Bronchial smooth muscle cell (primary cell): ENCODE measurements at places on chromosomes 4 and X. TPM values are rescaled to one million over a fixed set of nuclear protein-coding genes. Genes with fewer than 3 reads are reported as not detected.

The PSMD10 gene
- 73.3 and 93.8 TPM in 2 replicates for total RNA-seq

The CCSER1 gene
- total RNA-seq: not detected in 2 replicates

The GPRASP1 gene
- total RNA-seq: 5.2 and 5.8 TPM in 2 replicates

The CXCL1 gene
- 1.5 and 27.6 TPM in 2 replicates for total RNA-seq

The FDCSP gene
- not detected in 2 replicates for total RNA-seq

The AMOT gene
- 9.1 and 10.7 TPM in 2 replicates for total RNA-seq

The CABS1 gene
- not detected in 2 replicates for total RNA-seq

The LRIT3 gene
- total RNA-seq: under 0.01 TPM in 2 replicates

The ADH1C gene
- total RNA-seq: 5.4 and 6.1 TPM in 2 replicates

The CD38 gene
- total RNA-seq: under 0.01 TPM in 1 of 2 replicates, not detected in the other

The PGM2 gene
- 6.5 and 13.4 TPM in 2 replicates for total RNA-seq

The UCP1 gene
- not detected in 2 replicates for total RNA-seq

The CXorf65 gene
- total RNA-seq: not detected in 2 replicates

The KCND1 gene
- 1.6 and 4.3 TPM in 2 replicates for total RNA-seq
